ENCODE measurements at places on chromosomes 7 and 10. TPM values are rescaled to one million over a fixed set of nuclear protein-coding genes. Genes with fewer than 3 reads are reported as not detected.

The PLAU gene
- total RNA-seq, result 54.2 TPM

GRCh38 chr7:40965774-40966173, 737.1 kb downstream of the INHBA start:
- no peaks in the 10 kb centered on the region for H3K27me3 ChIP-seq
- H3K4me1 ChIP-seq, result peaks cover 12% of the 10 kb centered on the region
- no peak for DNase-seq
- H3K4me3 ChIP-seq, result no peak overlapping the region
- no peak overlapping the region for H3K27ac ChIP-seq
- H3K36me3 ChIP-seq, result no peaks in the 10 kb centered on the region

GRCh38 chr10:19917751-19918478, 101.7 kb downstream of the PLXDC2 start:
- peaks cover 6% of the 10 kb centered on the region for H3K36me3 ChIP-seq

DNA sequence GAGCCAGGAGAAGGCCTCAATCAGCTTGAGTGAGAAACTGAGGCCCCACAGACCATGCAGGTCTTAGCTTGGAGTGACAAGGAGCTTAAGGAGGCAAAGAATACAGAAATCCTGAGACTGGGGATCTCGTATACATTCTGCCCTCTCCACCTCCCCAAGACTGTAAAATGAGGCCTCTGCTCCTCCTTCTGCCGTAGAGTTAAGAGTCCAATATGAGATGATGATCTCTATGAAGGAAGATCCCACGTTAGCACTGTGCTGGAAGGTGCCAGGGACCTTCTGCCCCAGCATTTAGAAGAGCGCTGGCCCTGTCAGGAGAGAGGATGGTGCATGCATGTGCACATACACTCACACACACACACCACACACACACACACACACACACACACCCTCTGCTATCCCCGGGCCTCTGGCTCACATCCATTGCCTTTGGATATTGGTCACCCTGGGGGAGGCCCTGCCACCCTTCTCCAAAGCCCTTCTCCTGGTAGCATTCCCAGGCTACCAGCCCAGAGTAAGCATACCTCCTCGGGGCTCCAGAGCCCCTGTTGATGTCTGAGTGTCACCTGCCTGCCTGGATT, 15.0 kb downstream of the ZCCHC24 start:
- no peak overlapping the region for H3K4me3 ChIP-seq
- DNase-seq, result peak; percentile 55
- no peaks in the 10 kb centered on the region for H3K27me3 ChIP-seq
- H3K36me3 ChIP-seq, result peaks cover 26% of the 10 kb centered on the region
- peaks cover 36% of the 10 kb centered on the region for H3K4me1 ChIP-seq

The DHX32 gene
- total RNA-seq, result 29.2 TPM

DNA sequence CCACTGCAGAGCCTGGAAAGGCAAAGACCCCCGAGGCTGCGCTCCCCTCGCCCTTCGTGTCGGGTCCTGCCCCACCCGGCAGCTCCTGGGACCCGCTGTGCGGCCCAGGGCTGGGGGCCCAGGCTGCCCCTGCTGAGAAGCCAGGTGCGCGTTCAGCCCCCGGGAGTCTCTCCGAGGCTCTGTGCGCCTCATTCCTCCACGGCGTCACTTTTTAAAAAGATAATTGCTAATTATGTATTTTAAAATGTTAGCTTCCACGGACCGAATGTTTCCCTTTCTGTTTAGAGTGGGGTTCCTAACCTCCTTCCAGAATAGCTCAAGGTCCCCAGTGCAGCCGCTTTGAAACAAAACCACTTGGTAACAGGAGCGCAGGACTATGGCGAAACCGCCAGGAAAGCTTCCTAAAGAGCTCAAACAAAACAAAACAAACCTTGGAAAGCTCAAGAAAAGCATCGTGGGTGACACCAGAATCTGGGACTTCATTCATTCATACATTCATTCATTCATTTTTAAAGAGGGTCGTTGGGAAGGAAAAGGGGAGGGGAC, 45.6 kb downstream of the PDIA4 start:
- H3K36me3 ChIP-seq, result no peaks in the 10 kb centered on the region
- H3K27ac ChIP-seq, result peak overlapping the region; percentile 64
- H3K4me1 ChIP-seq, result peaks cover 32% of the 10 kb centered on the region
- peak overlapping the region; percentile 85 for H3K4me3 ChIP-seq

The GRM3 gene
- not detected for total RNA-seq

DNA sequence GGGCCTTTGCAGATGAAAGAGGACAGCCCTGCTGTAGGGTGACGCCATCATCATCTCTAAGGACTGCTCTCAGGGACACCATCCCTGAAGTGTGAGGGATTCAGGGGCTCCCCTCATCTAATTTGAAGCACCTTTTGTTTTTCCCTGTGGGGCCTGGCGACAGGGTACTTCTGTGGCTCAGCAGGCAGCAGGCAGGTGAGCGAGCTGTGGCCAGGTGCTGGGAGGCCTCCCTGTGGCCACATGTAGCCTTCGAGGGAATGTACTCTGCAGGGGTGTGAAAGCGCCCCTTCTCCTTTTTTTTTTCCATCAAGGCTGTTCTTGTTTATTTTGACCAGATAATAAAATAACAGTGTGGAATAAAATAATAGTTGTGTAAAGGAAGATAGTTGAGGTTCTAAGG, 118.2 kb upstream of the DPP6 start:
- H3K27me3 ChIP-seq, result no peaks in the 10 kb centered on the region
- no peak overlapping the region for H3K4me3 ChIP-seq
- H3K36me3 ChIP-seq, result peaks cover 2% of the 10 kb centered on the region
- no peaks in the 10 kb centered on the region for H3K4me1 ChIP-seq
- no peak for DNase-seq

GRCh38 chr7:19143881-19144574, 1.2 kb downstream of the FERD3L start:
- peaks cover 16% of the 10 kb centered on the region for H3K4me1 ChIP-seq
- peaks cover 47% of the 10 kb centered on the region for H3K27me3 ChIP-seq
- H3K27ac ChIP-seq, result no peak overlapping the region

The CYP26A1 gene
- total RNA-seq, result 0.49 TPM
